Activated CD4-positive, alpha-beta T cell treated with anti-CD3 and anti-CD28 coated beads, Interleukin-2, amount 10 ng/mL, durations not matched to agents 7 days and 5 days (primary cell): ENCODE measurements at places on chromosomes 11 and 22. TPM values are rescaled to one million over a fixed set of nuclear protein-coding genes. Genes with fewer than 3 reads are reported as not detected.

The GALNT18 gene
- 0.69 TPM for total RNA-seq

DNA sequence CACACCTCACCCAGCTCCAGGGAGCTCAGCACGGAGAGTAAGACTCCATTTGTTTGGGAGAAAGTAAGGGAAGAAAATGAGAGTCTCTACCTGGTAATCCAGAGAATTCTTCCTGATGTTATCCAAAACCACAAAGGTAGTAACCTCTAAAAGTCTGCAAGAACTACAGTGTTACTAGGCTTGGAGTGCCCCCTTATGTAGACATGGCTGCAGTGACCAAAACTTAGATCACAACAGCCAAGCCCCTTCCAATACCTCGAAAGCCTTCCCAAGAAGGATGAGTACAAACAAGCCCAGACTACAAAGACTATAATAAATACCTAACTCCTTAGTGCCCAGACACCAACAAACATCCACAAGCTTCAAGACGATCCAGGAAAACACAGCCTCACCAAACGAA lies 4.9 kb downstream of the UBE2L6 start:
- no peak for DNase-seq

DNA sequence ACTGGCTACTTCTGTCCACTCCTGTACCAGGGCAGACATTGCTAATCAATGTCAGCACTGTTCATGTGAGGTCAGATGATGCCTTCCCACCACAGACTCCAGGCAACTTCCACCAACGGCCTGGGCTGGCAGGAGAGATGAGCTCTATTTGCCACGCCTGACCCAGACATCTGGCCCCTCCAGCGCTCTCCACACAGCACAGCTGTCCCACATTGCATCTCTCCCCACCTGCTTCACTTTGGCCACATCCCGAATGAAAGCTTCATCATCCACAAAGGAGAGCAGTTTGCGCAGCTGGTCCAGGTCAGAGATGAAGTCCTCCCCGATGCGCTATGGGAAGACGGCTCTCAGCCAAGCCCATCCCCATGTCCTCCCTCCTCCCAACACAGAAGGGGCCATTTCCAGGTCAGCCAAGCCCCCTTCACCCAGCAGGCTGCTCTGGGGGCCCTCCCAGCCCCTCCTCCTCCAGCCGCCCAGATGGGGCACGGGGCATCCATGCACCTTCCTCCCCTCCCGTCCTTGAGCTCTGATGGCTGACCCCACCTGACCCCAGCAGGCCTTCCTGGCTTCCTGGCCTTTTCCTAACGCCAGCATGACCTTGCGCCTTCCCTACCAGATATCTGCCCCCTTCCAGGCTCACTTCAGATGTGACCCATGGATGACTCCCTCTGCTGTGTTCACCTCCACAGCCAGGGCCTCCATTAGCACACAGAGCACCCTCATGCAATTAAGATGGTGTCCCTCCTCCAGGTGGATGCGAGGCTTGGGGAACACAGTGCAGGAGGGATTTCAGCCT lies 7.4 kb downstream of the PYGM start:
- no peak for DNase-seq

The IFTAP gene
- total RNA-seq, result 1.8 TPM

The TRPC6 gene
- not detected for total RNA-seq
